ENCODE measurements at places on chromosomes 13 and 19.

- no peak for DNase-seq
Measured at GRCh38 chr19:1746401-1747284, 6.7 kb upstream of the ONECUT3 start.

DNA sequence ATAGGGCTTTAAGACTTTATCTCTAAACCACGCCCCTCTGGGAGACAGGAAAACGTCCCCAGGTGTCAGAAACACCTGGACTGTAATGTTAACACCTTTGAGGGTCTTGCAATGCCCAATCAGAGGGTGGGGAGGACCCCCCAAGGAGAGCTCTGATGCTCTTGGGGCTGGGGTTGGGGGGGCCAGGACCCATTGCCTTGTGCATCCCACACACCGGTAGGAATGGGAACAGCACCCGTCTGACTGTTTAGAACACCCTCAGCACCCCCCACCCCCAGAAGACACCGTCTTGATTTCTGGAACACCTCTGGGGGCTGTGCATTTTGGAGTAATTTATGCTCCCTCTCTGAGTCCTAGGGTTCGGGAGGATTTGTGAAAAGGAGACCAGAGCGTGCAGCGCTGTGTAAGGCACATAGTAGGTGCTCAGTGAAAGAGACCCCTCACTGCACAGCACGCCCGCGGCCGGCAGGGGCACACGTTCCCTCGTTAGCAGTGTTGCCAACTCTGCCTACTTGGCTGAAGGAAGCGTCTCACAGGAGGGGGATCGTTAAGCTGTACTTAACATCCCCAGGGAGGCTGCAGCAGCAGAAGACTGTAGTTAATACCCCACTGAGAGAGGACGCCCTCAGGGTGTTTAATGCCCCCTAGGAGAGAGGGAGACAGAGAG, 2.8 kb upstream of the ERFL start:
- DNase-seq = no peak

GRCh38 chr19:50553134-50553703, 15.0 kb downstream of the LRRC4B start:
- DNase-seq = no peak

DNA sequence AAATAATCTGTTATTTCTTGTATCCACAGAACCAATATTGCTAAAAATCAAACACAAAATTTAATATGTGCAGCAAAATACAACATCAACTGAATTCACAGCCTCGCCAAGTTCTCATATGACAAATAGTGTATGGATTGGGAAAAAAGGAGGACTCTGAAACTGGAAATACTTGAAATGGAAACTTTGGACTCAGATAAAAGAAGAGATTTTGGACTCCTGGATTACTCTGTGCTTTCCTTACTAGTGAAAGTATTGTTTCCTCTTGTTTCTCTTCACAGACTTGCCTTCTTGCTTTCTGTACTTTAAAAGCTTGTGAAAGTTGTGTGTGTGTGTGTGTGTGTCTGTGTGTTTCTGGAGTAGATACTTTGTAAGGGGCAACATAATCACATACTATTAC, 1596.3 kb downstream of the PCDH9 start:
- no peak for DNase-seq

DNA sequence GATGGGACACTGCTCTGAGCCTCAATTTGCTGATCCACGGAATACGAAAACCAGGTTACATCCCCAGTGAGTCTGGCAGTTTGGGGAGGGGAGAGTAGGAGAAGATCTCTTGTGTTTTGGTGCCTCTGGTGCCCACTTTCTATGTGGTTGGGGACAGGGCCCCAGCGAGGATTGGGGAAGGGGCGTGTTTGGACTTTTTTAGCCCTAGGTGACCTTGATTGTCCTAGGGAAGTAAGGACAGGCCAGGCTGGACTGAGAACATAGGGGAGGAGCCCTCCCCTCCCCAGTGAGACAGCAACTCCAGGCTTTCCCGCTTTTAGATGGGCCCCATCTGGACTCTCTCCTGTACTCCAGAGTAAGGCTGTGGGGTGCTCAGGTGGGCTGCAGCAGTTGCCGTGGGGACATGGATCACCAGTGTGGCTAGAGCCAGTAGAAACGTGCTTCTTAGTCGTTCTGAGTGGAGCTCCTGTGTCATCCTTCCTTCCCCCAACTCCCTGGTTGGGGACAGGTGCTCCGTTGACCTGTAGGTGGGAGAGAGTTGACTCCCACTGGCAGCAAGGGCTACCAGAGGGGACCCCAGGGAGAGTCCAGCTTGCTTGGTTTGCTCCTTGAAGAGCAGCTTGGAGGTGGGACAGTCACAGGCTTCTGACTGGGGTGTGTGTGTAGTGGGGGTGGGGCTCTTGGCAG, 4.3 kb downstream of the EGLN2 start:
- no peak for DNase-seq

DNA sequence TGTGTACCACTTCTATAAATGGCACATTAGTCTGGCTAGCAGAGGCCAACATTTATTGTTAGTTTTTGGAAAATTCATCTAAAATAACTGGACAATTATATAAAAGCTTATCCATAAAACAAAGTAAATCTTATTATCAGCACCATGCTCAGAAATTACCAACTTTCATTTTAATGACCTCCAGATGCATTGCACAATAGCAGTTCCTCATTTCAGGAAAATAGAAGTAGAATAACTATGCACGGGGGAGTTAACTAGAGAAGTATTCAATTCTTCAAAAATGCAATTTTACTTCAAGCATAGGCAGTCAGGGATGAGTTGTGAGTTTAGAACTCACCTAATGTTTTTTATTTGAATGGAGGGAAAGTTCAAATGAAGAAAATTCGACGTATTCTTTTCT, 1023.5 kb downstream of the PCDH17 start:
- no peak for DNase-seq

DNA sequence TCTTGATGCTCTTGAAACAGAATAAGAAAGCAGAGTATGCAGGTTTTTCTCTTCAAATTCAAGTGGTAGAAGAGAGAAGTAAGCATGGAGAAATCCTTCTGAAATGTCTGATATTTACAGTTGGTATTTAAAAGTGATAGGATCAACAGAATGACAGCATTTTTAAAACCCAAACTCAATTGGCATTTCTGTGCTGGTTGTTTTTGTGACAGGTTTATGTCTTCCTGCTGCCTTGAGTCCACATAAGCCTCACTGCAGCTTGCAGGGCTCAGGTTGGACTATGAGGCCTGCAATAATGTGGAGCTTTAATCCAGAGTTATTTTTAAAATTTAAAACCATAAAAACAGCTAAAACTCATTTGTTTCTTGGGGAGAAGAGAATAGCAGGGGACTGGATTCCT, 105.1 kb downstream of the ZAR1L start:
- no peak for DNase-seq

GRCh38 chr19:814152-815078, 7.3 kb downstream of the PLPPR3 start:
- no peak for DNase-seq

DNA sequence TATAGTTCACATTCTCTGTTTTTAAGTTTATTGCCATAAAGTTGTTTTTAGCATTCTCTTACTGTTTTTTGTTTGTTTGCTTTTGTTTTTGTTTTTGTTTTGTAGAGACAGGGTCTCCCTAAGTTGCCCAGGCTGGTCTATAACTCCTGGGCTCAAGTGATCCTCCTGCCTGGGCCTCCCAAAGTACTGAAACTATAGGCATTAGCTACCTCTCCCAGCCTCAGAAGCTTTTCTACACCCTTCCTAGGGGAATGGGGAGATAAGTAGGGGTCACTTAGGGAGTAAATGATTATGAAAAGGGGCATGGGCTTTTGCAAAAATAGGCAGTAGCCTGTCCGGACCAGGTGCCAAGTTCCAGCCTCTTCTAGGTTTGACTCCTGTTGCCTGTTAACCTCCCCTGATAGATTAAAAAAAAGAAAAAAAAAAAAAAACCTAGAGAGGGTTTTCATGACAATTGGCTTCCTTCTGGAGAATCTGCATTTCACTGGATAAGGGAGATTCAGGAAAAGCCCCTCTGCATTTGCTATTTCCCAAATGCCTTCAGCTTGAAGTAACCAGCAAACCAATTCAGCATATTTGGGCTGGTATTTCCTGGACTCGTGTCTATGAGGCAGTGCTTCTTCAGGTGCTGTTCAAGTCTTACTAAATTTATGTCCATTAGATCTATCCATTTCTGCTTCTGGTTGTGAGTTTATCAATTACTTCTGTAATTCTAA, 216.8 kb downstream of the TM9SF2 start:
- DNase-seq = no peak

DNA sequence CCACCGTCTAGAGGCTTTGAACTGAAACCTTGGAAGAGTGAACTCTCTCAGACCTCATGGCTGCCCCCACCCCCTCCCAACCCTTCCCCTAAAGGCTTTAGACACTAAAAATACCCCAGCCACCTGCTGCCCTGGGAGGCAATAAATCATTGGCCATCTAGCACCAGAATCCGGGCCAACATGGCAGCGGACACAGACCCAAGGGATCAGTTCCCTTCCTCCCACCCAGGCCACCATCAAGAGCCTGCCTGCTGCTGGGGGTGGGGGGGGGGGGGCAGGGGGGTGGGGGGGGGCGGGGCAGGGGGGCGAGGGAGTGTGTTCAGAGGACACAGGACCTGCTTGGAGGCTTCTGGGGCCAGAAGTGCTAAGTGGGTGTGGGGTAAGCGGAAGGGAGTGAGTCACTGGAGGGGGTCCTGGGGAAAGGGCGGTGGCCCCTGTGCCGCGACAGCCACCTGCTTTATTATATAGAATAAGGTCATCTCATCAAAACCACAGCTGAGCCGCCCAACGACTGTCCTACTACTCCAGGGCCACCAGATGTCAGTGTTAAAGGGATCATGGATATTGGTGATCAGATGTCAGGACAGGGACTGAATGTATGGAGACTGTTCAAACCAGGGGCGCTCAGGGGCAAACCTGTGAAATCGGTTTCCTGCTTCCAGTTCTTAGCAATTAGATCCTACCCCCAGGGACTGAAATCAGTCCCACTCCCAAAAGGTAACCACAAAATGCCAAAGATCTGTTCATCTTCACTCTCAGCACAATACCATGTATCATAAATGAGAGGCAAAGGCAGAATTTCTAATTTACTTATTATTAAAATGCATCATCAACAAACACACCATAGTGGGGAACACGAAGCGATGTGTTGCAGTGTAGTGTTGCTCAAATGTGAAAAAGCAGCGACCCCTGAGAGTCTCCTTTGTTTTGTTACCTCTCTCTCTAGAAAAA, 24.3 kb downstream of the ARL11 start:
- no peak for DNase-seq

DNA sequence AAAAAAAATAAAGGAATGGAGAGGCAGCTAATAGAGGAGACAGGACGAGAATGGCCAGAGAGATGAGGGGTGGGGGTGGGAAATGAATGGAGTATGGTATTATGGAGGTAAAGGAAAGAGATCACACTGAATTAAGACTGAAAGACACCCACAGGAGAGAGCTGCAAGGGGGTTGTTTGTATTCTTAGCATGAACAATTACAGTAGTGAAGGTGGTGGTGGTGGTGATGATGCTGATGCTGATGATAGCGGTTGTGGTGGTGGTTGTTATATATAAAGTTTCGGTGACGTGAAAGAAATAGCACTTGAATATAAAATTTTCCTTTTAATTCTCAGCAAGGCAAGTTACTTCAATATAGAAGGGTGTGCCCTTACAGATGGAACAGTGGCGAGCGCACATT, 2.8 kb upstream of the ADGRE3 start:
- DNase-seq = no peak

- no peak for DNase-seq
Measured at GRCh38 chr13:19604306-19604705, 29.2 kb upstream of the MPHOSPH8 start.

- no peak for DNase-seq
Measured at GRCh38 chr13:113880651-113881611, 17.1 kb upstream of the GAS6 start.

- no peak for DNase-seq
Measured at GRCh38 chr19:29700498-29700897, 14.6 kb downstream of the C19orf12 start.

DNA sequence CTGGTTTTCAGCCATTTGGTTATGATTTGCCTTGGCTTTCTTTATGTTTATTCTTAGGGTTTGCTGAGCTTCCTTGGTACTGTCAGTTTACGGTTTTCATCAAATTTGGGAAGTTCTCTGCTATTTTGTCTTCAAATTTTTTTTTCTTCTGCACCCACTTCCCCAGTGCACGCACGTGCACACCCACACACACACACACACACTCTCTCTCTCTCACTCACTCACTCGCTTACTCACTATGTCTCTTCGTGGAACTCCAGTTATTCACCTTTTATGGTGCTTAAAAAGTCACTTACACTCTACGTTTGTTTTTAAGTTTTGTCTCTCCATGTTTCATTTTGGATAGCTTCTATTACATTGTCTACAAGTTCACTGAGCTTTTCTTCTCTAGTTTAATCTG, 7.1 kb downstream of the AKAP11 start:
- no peak for DNase-seq

- no peak for DNase-seq
Measured at GRCh38 chr19:5466814-5467291, 11.6 kb downstream of the ZNRF4 start.

DNA sequence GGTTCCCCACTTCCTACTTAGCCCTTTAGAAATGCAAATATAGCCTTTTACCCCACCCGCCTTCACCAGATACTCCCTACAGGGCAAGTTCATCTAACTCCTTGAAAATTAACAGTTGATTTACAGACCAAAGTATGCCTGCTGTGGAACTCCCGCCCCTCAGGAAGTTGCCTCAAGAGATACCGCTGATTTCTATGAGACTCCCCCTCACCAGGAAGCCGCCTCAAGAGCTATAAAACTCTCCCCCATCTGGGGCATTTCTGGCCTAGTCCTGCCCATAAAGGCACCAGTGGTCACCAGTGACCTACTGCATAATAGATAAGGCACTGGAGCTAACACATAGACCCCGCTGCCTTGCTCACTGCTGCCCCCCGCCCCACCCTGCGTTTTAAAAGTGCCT, 201.7 kb upstream of the UBL3 start:
- no peak for DNase-seq

- DNase-seq = no peak
Measured at GRCh38 chr13:89029062-89029461, 1357.9 kb downstream of the SLITRK5 start.

GRCh38 chr19:46351241-46352041, 4.6 kb downstream of the PPP5C start:
- no peak for DNase-seq

GRCh38 chr13:106010836-106011235, 524.6 kb downstream of the EFNB2 start:
- no peak for DNase-seq

GRCh38 chr19:41220811-41221210, 1.8 kb downstream of the AXL start:
- DNase-seq = no peak

DNA sequence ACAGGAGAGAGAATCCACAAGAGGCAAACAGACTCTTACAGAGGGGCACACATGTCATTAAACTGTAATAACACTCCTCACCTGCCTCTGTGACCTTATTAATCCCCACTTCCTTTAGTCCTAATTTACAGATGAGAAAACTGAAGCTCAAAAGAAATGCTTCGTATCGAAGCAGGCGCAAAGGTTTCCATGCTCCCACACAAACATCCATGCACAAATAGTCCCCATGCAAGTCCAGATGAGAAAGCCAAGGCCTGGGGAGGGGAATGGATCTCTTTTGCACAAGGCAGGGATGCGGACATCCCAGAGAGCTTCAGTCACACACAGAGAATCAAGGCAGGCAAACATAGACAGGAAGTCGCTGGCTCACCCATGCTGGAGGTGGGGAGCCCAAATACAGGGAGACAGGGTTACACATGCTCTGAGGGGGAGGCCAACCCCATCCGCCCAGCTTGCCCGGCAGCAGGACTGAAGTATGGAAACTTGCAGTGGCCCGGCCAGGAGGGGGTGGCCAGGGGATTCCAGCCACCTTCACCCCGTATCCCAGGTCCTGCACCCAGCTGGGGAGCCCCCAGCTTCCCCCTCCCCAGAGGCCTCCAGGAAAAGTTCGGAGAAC, 468 bp downstream of the S1PR5 start:
- no peak for DNase-seq

GRCh38 chr19:45790942-45791341, 1.7 kb downstream of the DMWD start:
- no peak for DNase-seq

All from AG09319 (cell line).